ENCODE measurements at places on chromosomes 1 and 21.

- no peak for DNase-seq
Observed at GRCh38 chr1:43448955-43449707, 4.6 kb downstream of the HYI start.

DNA sequence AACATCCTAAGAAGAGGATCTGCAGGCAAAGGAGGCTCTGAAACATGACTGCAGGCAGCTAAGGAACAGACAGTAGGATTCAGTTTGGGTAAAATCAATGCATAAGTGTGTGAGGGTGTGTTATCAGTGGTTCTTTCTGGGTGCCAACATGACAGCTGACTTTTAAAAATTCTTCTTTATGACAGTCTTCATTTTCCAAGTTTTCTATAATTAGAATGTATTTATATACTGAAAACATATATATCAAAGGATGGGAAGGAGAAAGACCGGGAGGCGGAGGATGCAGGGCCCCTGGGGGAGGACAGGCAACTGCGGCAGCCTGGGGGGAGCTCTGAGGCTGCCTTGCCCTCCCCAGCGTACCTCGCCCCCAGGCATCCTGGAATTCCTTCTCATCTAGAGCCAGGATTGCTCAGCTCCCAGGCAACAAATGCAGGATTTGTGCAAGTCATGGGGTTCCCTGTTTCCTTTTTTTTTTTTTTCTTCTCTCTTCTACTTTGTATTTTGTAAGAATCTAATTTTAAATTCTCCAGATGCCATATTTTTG, 104.8 kb downstream of the CSMD2 start:
- no peak for DNase-seq

DNA sequence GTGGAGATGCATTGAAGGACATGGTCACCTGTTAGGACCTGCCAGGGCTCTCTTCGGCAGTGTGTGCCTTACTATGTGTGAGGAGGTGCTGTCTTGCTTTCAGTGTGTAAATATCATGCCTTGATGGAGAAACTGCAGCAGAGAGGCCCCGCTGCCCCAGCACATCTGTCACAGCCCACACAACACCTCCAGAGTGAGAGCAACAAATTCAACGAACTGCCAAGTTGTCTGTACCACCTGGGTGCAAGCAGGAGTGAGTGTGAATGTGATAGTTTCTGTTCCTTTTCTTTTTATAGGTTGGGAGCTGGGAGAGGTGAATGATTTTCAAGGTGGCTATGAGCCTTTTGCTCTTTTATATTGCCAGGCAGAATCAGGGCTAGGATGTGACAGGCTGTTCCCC, 114.6 kb upstream of the KIAA0040 start:
- no peak for DNase-seq

GRCh38 chr1:64171797-64172281, 31.6 kb upstream of the UBE2U start:
- no peak for DNase-seq

DNA sequence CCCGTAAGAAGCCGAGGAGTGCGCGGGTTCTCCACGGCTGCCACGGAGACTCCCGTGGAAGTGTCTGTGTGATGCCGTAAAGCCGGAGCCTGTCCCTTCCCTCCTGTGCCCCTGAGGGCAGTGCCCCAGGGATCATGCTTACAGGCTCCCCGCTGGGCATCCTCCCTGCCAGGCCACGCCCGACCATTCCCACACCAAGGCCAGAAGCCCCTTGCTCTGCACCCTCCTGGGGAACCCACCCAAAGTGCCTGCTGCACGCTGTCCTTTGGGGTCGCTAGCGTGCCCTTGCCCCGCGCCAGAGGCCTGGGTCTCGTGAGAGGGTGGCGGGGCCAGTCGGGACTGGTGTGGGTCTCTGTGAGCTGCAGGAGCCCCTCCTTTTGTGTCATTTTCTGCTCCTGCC, 228.5 kb upstream of the C1orf174 start:
- no peak for DNase-seq
